Caki2 (cell line): ENCODE measurements at places on chromosomes 12 and 14. TPM values are rescaled to one million over a fixed set of nuclear protein-coding genes. Genes with fewer than 3 reads are reported as not detected.

GRCh38 chr12:97425802-97426491 is 36.7 kb upstream of the RMST start:
- DNase-seq, result no peak

GRCh38 chr12:47360771-47361388 is 281.1 kb upstream of the AMIGO2 start:
- DNase-seq, result no peak

GRCh38 chr14:89304972-89305703 is 111.9 kb downstream of the FOXN3 start:
- no peak for DNase-seq

GRCh38 chr14:31025367-31026076 is at the start of gene AP4S1:
Gene AP4S1 (plus strand): TSS chr14:31025649. CDS start chr14:31066197, 40,548 bp downstream.
- DNase-seq, result peak; percentile 49

- DNase-seq, result no peak
Observed at GRCh38 chr14:94853920-94854319, 84.0 kb upstream of the GSC start.

DNA sequence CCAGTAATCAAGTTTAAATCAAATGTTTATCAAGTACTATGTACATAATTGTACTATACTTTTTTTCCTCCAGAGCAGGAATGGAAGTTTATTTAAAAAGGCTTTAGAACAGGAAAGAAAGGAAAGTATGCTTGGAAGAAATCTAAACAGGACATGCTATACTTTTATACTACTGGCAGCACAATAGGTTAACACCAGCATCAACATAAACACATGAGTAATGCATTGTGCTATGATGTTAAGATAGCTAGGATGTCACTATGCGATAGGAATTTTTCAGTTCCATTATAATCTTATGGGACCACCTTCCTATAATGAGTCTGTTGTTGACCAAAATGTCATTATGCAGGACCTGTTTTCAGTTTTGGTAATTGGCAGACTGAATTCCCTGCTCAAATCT is 41.5 kb upstream of the ANKS1B start:
- no peak for DNase-seq

GRCh38 chr14:65900164-65900563 is 487.6 kb downstream of the FUT8 start:
- no peak for DNase-seq

- no peak for DNase-seq
Observed at GRCh38 chr12:90921536-90921935, 33.4 kb downstream of the CCER1 start.

DNA sequence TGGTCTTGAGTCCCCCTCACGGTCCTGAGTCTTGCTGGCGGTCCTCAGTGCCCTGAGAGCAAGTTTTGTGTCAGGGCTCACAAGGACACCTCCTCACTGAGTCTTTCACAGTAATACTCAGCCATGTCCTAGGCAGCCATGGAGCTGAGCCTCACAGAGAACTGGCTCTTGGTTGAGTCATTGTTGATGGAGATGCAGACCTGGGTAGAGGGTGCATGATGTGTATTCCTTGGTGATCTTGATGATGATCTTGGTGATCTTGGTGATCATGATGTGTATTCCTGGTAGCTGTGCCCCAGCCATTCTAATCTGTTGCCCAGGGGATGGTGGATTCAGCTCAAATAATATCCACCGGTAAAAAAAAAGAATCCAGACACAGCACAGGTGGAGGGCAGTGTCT is 495.4 kb downstream of the TMEM121 start:
- no peak for DNase-seq

DNA sequence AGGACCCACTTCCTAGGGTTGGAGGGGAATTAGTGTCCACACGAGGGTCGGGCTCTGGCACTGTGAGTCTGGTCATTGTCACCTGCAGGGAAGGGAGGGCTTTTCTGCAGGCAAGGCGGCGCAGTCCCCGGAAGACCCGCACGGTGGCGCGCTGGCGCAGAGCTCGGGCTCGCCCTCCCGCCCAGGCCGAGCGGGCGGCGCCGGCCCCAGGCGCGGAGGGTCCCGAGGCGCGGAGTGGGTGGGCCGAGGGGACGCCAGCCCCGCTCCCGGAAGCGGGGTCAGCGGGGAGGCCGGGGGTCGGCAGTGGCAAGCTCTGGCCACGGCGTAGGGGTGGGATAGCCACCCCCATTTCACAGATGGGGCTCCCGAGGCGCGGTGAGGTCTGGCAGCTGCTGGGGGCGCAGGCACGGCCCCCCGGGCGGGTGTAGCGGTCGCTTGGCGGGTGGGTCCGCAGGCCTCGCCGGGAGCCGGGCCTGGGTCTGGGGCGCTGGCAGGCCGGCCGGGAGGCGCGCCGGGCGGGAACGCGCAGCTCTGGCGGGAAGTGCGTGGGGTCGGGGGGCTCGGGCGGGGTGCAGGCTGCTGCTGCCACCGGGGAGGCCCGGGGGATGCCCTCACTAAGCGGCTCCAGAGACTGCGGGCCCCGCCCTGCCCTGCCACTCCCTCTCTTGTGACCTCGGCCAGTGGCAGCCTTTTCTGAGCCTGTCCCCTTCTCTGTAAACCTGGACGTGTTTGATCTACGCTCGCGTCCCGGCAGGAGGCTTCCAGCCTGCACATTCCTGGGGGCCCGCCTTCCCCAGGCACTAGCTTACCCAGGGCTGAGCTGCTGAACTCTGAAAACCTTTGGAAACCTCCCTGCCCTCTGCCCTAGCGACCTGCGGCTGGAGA is 46.1 kb downstream of the CYP46A1 start:
- DNase-seq, result peak; percentile 52

GRCh38 chr12:4256043-4256826 is 17.3 kb upstream of the CCND2 start:
- no peak for DNase-seq

- DNase-seq, result no peak
Observed at GRCh38 chr12:26599096-26599695, 233.8 kb downstream of the ITPR2 start.

DNA sequence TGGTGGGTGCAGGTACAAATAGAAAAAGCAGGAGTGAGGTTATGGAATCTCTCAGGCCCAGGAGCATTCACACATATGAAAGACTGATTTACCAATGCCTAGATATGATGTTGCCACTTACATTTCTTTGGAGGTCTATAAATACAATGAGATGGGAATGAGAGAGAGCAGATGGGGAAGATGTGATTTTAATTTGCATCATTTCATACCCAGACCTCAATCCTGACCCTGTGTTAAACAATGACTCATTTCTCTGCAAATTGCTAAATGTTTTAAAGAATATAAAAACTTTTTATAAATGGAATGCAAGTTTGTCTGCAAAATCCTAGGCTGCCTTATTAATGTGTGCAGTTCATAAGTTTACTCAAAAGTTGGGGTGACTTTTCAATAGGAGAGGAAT is 38.6 kb upstream of the GNG2 start:
- no peak for DNase-seq

PTGER2 gene
- total RNA-seq, result 0.88 and 4.9 TPM in 2 replicates

SLC17A8 gene
- total RNA-seq, result not detected in 2 replicates

RND1 gene
- total RNA-seq, result 0.57 and 0.96 TPM in 2 replicates

RTL1 gene
- not detected in 2 replicates for total RNA-seq

BDKRB2 gene
- total RNA-seq, result 0.14 and 0.87 TPM in 2 replicates

GLIPR1L1 gene
- not detected in 2 replicates for total RNA-seq

CLEC2B gene
- total RNA-seq, result 4.7 and 11.5 TPM in 2 replicates

NKX2-1 gene
- total RNA-seq, result 0.29 TPM in 1 of 2 replicates, not detected in the other

SLC25A47 gene
- not detected in 2 replicates for total RNA-seq
